ENCODE measurements at places on chromosomes 13 and 19. TPM values are rescaled to one million over a fixed set of nuclear protein-coding genes. Genes with fewer than 3 reads are reported as not detected.

DNA sequence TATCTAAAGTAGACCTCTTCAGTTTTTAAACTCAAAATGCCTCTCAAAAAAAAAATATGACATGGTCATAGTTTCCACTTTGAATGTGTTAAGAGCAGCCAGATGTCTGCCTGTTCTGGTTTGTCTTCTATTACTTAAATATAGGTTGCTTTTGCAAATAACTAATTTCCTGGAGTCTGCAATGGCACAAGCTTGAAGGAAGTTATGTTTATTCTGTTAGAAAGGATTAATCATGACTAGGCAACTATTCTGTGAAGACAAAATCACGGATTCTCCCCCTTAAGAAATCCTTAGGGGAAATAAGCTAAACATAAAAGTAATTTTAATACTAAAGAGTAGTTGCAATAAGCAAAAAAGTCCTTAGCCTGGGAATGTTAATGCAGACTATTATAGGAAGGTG is 26.3 kb downstream of the SKA3 start:
- DNase-seq = no peak

The TJP3 gene
- 0.34 TPM for total RNA-seq

DNA sequence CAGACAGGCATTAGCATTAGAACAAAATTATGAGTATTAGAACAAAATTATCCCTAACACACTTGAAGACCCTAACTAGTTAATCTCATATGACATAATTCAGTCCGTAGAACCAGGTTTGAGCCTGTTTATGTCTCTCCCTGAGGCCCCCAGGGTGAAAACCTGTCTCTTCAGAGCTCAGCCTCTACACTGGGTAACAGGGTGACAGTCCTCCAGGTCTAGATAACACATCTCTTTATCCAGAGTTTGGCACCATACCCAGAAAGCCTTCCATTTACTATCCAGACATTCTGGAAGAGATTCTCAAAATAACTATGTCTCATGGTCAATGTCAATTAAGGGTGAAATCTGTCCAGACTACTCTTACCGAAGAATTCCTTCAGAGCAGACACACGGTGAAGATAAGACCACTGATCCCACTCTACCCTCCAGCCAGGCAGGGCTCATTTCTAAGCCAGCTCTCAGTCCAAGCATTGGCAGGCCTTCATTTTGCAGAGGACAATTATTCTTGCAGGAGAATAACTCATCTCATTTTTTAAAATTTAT is 1195.3 kb downstream of the EFNB2 start:
- no peak for DNase-seq

DNA sequence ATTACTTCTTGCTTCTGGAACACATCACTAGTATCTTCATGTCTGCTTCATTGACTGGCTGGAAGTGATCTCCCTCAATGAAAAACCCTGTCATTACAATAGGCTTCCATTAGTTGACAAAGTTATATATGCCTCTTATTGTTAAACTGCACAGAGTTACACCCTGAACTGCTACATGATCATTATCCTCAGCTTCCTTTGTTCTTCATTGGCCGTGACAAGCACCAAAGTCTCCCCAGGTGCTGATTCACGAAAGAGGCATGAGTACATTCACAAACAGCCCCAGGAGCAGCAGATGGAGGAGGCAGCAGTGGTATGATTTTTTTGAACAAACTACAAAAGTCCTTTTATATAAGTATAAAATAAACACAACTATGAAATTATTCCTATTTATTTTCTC is 51.4 kb downstream of the VWA8 start:
- DNase-seq = no peak

- no peak for DNase-seq
Measured at GRCh38 chr13:60583911-60584753, 187.1 kb downstream of the TDRD3 start.

The SULT2A1 gene
- total RNA-seq = not detected

The KLC3 gene
- not detected for total RNA-seq

GRCh38 chr13:20337884-20338551 is 105.9 kb upstream of the GJB6 start:
- DNase-seq = no peak

DNA sequence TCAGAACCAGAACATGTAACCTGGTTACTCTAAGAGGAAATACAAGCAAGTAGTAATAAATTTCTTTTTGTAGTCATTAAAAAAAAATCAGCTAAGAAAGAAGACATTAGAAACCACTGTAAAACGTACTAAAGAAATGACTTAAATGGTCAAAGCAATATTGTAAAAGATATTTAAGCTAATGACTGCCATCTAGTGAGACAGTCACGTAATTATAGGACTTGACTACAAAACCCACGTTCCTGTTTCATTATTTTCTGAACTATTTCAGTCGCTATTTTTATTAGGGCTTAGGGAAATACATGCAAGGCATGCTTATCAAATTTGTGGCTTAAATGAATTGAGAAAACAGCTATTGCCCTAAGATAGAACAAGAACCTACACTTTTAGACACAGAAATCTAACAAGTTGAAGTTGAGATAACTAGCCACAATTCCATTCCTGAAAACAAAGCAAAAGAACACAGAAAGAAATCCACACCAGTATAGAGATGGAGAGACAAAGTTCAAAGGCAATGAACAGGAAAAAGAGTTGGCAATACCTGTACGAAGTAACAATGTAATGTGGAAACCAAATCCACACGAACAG is 17.9 kb downstream of the ALG5 start:
- no peak for DNase-seq

GRCh38 chr19:28885965-28886364 is 327.0 kb downstream of the UQCRFS1 start:
- no peak for DNase-seq

The PNMA8A gene
- total RNA-seq = 7.2 TPM

- DNase-seq = no peak
Measured at GRCh38 chr19:7685546-7686445, 5.2 kb downstream of the TRAPPC5 start.

- no peak for DNase-seq
Measured at GRCh38 chr19:18608102-18608804, 1.7 kb upstream of the CRLF1 start.

DNA sequence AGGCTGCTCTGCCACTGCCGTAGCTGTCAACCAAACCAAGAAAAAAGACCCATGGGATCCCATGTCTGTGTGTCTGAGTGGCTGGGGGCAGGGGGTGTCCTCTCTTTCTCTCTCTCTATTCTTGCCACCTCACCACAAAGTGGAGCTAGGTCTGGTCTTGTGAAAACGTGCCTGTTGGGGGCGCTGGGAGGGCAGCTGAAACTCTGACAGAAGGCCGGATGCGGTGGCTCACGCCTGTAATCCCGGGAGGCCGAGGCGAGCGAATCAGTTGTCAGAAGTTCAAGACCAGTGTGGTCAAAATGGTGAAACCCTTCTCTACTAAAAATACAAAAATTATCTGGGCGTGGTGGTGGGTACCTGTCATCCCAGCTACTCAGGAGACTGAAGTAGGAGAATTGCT is 29.2 kb downstream of the ZNF146 start:
- DNase-seq = no peak

DNA sequence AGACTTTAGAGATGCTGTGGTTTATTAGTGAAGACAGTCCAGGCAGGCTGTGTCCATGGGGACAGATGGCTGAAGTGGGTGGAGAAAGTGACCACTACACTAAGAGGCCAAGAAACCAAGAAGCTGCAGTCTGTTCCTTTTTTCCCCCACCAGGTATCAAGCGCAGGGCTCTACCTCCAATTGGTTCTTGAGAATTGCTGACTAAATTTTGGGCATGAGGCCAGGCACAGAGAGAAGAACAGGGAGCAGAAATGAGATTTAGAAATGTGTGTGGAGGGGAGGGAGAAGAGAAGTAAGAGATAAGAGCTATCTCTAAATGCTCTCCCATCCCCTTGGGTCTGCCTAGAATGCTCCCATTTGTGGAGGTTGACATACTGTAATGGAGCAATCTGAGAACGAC is 12.3 kb upstream of the CYSLTR2 start:
- no peak for DNase-seq

The PSENEN gene
- 34.8 TPM for total RNA-seq

GRCh38 chr13:57552437-57552836 is 79.1 kb upstream of the PCDH17 start:
- no peak for DNase-seq

GRCh38 chr19:4436231-4436630 is 21.4 kb downstream of the UBXN6 start:
- DNase-seq = no peak

The PSPC1 gene
- 25.3 TPM for total RNA-seq

- DNase-seq = no peak
Measured at GRCh38 chr13:102003848-102004570, 397.8 kb downstream of the FGF14 start.

The ZNF846 gene
- total RNA-seq = 13.8 TPM

All from heart right ventricle (tissue), 16 donors.